Spleen (tissue), 13 donors: ENCODE measurements at places on chromosomes 12 and 14. TPM values are rescaled to one million over a fixed set of nuclear protein-coding genes. Genes with fewer than 3 reads are reported as not detected.

- peaks cover 14% of the 10 kb centered on the region for H3K4me1 ChIP-seq
- H3K27ac ChIP-seq: no peak overlapping the region
- peak; percentile 57 for DNase-seq
- no peak overlapping the region for H3K4me3 ChIP-seq
Measured at GRCh38 chr14:95234426-95234825, 77.1 kb upstream of the DICER1 start.

Gene KLRC4
- 10.4 TPM for total RNA-seq

DNA sequence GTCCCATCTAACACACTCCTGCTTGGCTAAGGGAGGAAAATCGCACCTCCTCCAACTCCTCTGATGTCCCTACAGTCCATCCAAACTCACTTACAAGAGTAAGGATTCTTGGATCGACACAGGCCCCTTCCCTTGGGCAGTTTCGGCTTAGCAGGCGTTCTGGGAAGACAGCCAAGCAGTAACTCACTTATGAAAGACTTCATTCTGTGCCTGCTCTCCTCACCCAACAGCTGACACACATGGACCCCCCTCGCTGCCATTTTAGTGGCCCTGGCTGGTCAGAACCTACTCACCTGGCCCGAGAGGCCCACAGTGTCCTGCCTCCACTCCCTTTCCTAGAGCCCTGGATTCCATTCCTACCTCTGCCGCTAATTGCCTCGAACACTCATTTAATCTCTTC lies 52.3 kb upstream of the BCL2L14 start:
- H3K36me3 ChIP-seq: no peaks in the 10 kb centered on the region
- no peak for DNase-seq
- H3K27ac ChIP-seq: no peak overlapping the region
- no peaks in the 10 kb centered on the region for H3K27me3 ChIP-seq
- H3K4me3 ChIP-seq: no peak overlapping the region
- peaks cover 15% of the 10 kb centered on the region for H3K4me1 ChIP-seq

Gene PEX5
- 30.9 TPM for total RNA-seq

DNA sequence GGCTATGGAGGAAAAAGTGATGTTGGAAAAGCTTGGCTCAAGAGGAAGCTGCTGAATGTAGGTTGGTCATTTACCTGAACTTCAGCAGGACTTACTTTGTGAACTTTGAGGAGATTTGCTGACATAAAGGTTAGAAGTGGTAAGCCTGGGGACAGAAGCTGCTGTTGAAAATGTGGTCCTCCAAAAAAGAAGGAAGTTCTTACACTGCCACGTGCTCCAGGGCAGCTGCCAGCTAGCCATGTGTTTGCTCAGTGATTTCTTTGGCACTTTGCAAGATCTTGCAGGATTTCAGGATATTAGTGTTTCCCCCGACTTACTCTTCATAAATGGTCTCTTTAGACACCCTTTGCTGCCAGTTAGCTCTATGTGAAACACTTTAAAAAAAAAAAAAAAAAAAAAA lies 14.8 kb upstream of the DYRK2 start:
- peaks cover 26% of the 10 kb centered on the region for H3K4me1 ChIP-seq
- DNase-seq: peak; percentile 76
- no peak overlapping the region for H3K4me3 ChIP-seq
- no peaks in the 10 kb centered on the region for H3K27me3 ChIP-seq
- H3K36me3 ChIP-seq: no peaks in the 10 kb centered on the region

Gene TMEM30B
- 0.57 TPM for total RNA-seq

DNA sequence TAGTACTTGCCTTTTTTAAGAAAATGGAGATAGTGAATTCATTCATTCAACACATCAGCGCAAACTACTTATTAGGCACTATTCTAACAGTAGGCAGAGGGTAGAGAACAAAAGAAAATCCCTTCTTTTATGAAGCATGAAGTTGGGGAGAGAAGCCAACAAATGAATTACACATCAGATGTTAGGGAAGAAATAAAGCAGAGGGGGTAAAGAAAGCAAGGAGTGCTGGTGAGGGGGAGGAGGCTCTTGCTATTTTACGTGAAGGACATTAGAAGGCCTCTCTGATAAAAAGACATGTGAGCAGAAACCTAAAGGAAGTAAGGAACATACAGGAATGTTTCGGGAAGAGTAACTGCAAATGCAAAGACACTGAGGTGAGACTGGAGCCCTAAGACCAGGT lies 22.2 kb downstream of the TFCP2 start:
- H3K4me3 ChIP-seq: no peak overlapping the region
- no peak overlapping the region for H3K27ac ChIP-seq
- peaks cover 1% of the 10 kb centered on the region for H3K36me3 ChIP-seq
- H3K27me3 ChIP-seq: no peaks in the 10 kb centered on the region
- no peaks in the 10 kb centered on the region for H3K4me1 ChIP-seq

DNA sequence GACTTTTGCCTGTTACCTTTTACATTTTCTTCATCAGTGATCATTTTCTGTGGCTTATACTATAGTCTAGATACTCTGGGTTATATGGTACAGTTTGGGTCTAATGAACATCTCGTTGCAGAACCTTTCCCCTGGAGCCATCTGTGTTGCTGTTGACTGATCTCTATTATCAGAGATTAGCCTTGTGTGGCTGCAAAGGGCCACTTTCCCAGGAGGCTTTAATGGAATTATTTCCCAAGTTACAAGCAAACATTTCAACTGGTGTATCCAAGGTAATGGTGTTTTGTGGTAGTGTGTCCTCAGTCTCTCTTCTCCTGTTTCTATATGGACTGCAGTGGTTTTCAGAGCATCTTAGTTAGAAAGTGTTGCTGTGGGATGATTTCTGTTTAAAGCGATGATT lies 25.9 kb downstream of the UTP20 start:
- no peaks in the 10 kb centered on the region for H3K27me3 ChIP-seq
- no peaks in the 10 kb centered on the region for H3K4me1 ChIP-seq
- no peak overlapping the region for H3K27ac ChIP-seq
- H3K4me3 ChIP-seq: no peak overlapping the region
- H3K36me3 ChIP-seq: peaks cover 88% of the 10 kb centered on the region

DNA sequence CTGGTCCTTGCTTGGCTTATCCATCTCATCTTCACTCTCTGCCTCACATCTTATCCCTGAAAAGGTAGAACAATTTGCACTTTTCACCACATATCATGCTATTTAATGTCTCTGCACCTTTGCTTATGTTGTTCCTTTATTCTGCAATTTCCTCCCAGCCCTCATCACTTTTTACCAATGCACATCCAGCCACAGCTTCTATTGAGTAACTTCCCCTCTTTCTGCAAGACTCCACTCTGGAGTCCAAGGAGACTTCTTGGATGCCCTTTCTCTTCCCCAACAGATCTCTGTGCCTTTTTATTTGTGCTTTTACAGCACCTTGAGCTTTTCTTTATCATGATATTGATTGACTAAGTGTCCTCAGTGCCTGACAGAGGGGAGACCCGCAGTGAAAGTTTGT lies 797.1 kb downstream of the VRK1 start:
- no peak overlapping the region for H3K4me3 ChIP-seq
- H3K27ac ChIP-seq: no peak overlapping the region
- no peak for DNase-seq
- peaks cover 4% of the 10 kb centered on the region for H3K4me1 ChIP-seq
- no peaks in the 10 kb centered on the region for H3K36me3 ChIP-seq

Gene B4GALNT1
- 0.67 TPM for total RNA-seq

DNA sequence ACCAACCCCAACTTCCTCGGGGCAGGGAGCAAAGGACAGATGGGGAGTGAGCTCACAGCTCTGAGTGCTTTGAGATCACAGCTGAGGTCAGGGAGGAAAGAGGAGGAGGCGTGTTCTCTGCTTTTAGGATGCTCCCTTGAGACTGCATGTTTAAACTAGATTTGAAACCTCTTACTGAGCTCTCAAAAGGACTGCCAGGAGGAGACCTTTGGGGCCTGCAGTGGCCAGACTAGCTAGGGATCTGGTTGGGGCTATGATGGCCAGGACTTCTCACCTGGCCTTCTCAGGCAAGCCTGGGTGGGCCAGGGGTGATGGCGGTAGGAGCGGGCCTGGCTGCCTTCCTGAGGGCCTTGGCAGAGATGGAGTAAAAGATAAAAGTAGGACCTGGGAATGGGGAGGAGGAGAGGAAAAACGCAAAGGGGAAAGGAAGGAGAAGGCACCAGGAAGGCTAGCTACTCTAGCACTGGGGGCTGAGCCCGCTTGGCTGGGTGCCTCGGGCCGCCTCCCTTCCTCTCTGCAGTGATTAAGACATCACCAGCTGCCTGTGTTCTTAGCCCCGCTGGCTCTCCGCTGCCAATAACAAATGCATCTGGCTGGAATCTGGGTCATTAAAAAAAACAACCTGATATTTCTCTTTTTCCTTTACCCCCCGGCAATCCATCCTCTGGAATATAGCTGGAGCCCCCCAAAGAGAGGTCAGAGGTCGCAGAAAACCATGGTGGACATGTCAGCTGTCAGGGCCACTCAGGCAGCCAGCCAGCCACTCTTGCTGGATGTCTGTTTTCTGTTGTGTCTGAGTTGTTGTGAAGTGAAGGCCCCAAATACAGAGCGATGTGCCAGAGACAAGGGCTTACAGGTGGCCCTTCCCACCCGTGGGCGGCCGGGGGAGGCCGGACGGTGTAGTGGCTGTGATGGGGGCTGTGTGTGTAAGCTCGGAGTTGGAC lies 141.3 kb downstream of the TSPAN9 start:
- H3K36me3 ChIP-seq: no peaks in the 10 kb centered on the region
- H3K27me3 ChIP-seq: no peaks in the 10 kb centered on the region
- no peak overlapping the region for H3K4me3 ChIP-seq
- peaks cover 17% of the 10 kb centered on the region for H3K4me1 ChIP-seq

- H3K36me3 ChIP-seq: no peaks in the 10 kb centered on the region
- H3K4me3 ChIP-seq: no peak overlapping the region
- DNase-seq: no peak
- H3K27ac ChIP-seq: no peak overlapping the region
- H3K4me1 ChIP-seq: no peaks in the 10 kb centered on the region
- no peaks in the 10 kb centered on the region for H3K27me3 ChIP-seq
Measured at GRCh38 chr12:68420225-68421010, 88.3 kb upstream of the MDM1 start.

Gene EXOC3L4
- 30.0 TPM for total RNA-seq

DNA sequence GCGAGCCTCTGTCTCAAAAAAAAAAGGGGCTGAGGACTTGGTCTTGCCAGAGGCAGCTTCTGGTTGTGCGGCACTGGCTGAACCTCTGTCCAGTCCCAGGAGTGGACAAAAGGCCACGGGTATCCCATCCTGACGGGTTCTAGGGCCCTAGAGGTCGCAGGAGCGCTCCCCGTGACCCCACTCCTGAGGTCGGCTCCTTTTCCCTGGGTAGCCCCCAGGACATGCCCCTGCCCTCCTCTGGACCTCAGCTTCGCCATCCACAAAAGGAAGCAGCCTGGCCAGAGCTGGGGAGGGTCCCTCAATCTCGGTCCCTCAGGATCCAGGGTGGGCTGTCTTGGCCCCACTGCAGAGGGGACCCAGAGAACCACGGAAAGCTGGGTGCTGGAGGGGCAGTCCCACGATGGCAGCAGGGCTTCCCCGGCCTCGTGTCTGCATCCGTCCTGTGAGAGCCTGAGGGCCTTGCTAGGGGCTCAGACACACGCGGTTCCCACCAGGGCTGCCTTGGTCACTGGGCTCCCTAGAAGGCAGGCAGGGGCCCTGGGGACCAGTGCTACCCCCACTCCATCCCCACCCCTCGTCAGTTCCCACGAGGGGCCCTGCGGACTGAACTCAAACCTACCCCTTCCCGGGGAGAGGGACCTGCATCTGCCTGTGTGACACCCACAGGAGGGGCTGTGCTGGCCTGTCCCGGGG lies 31.1 kb downstream of the ASCL4 start:
- H3K4me3 ChIP-seq: no peak overlapping the region
- DNase-seq: no peak
- H3K4me1 ChIP-seq: no peaks in the 10 kb centered on the region
- H3K27me3 ChIP-seq: no peaks in the 10 kb centered on the region
- H3K27ac ChIP-seq: no peak overlapping the region

GRCh38 chr12:52311285-52311648 lies 9.9 kb downstream of the KRT83 start:
- H3K36me3 ChIP-seq: no peaks in the 10 kb centered on the region
- H3K27ac ChIP-seq: no peak overlapping the region
- DNase-seq: peak; percentile 27
- H3K4me1 ChIP-seq: peaks cover 13% of the 10 kb centered on the region
- H3K27me3 ChIP-seq: peaks cover 23% of the 10 kb centered on the region

- H3K4me1 ChIP-seq: peaks cover 29% of the 10 kb centered on the region
- H3K27ac ChIP-seq: no peak overlapping the region
- peaks cover 26% of the 10 kb centered on the region for H3K27me3 ChIP-seq
- DNase-seq: no peak
- no peak overlapping the region for H3K4me3 ChIP-seq
Measured at GRCh38 chr12:1632702-1633101, 3.7 kb downstream of the WNT5B start.

- no peaks in the 10 kb centered on the region for H3K36me3 ChIP-seq
- no peak overlapping the region for H3K4me3 ChIP-seq
- no peak overlapping the region for H3K27ac ChIP-seq
- H3K27me3 ChIP-seq: no peaks in the 10 kb centered on the region
Measured at GRCh38 chr14:38039496-38039895, 168.2 kb upstream of the SSTR1 start.

- no peak overlapping the region for H3K27ac ChIP-seq
- H3K4me1 ChIP-seq: peaks cover 4% of the 10 kb centered on the region
- H3K27me3 ChIP-seq: no peaks in the 10 kb centered on the region
- no peaks in the 10 kb centered on the region for H3K36me3 ChIP-seq
- DNase-seq: peak; percentile 14
Measured at GRCh38 chr12:2636741-2637340, 157.9 kb upstream of the FKBP4 start.

Gene TMEM52B
- total RNA-seq: not detected

DNA sequence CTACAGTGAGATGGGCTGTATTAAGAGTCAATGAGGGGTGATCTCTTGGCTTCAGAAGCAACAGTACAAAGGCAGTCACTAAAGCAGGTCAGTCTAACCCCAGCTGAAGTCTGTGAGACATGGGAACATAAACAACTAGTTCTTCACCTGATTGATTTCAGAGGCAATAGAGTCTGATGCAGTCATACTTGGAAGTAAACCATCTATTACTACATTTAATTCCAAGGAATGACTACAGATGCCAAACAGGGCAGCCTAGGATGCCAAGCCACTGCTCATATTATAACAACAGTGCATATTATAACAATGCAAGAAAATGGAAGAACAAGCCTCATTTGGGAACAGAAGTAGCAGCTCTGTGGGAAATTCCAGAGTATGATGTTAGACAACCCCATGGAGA lies 35.8 kb downstream of the GRIN2B start:
- DNase-seq: no peak
- H3K36me3 ChIP-seq: no peaks in the 10 kb centered on the region
- no peaks in the 10 kb centered on the region for H3K27me3 ChIP-seq
- H3K4me3 ChIP-seq: no peak overlapping the region

Gene GPHN
- total RNA-seq: 14.6 TPM

Gene BDKRB1
- total RNA-seq: not detected

DNA sequence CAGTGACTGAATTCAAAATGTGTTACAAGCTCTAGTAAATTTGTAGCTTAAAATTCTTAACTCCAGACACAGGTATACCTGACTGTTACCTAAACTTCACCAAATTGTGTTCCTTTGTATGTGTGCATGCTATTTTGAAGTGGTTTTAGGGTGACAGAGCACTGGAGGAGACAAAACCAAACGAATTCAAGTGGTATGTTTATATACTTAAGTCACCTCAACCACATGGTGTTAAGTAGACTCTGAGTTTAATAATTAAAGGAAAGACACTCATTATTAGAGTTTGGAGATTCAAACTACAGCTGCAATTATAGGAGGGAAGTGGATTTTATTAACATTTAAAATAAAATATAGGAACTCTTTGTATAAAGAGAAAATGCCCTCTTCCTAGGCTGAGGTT lies 84.3 kb downstream of the PLCZ1 start:
- H3K27me3 ChIP-seq: no peaks in the 10 kb centered on the region
- H3K27ac ChIP-seq: no peak overlapping the region
- H3K4me1 ChIP-seq: no peaks in the 10 kb centered on the region
- no peak overlapping the region for H3K4me3 ChIP-seq
- DNase-seq: no peak
- H3K36me3 ChIP-seq: no peaks in the 10 kb centered on the region

Gene ARHGEF25
- 13.7 TPM for total RNA-seq
